Epithelial cell of proximal tubule (primary cell): ENCODE measurements at places on chromosomes 6 and 20. TPM values are rescaled to one million over a fixed set of nuclear protein-coding genes. Genes with fewer than 3 reads are reported as not detected.

IL20RA gene
- 0.22 TPM in 1 of 2 replicates, not detected in the other for total RNA-seq

TSPO2 gene
- total RNA-seq = not detected in 2 replicates

SMIM26 gene
- 83.8 and 142 TPM in 2 replicates for total RNA-seq

LCA5 gene
- 1.5 and 1.7 TPM in 2 replicates for total RNA-seq

SIM1 gene
- total RNA-seq = 6.9 and 9.5 TPM in 2 replicates

ELOVL2 gene
- 1.3 and 1.4 TPM in 2 replicates for total RNA-seq

FAM209A gene
- not detected in 2 replicates for total RNA-seq

COL9A3 gene
- 2.8 and 4.6 TPM in 2 replicates for total RNA-seq

FOXF2 gene
- total RNA-seq = not detected in 2 replicates

PDSS2 gene
- total RNA-seq = 6.9 and 7.4 TPM in 2 replicates

MYLK2 gene
- under 0.01 TPM in 1 of 2 replicates, not detected in the other for total RNA-seq

RNF182 gene
- 15.6 and 19.1 TPM in 2 replicates for total RNA-seq

FAM83C gene
- total RNA-seq = 0.14 TPM in 1 of 2 replicates, not detected in the other

HDGFL1 gene
- total RNA-seq = not detected in 2 replicates

LST1 gene
- not detected in 2 replicates for total RNA-seq

TMEM200A gene
- total RNA-seq = 2.1 and 3.3 TPM in 2 replicates

SIRPA gene
- total RNA-seq = 49.8 and 50.6 TPM in 2 replicates

PRR18 gene
- total RNA-seq = 0.94 TPM in 1 of 2 replicates, not detected in the other

USP49 gene
- 0.94 and 2.7 TPM in 2 replicates for total RNA-seq

DDX43 gene
- total RNA-seq = 1.8 and 2.2 TPM in 2 replicates

PRL gene
- not detected in 2 replicates for total RNA-seq
